ENCODE measurements at places on chromosomes 4 and X. TPM values are rescaled to one million over a fixed set of nuclear protein-coding genes. Genes with fewer than 3 reads are reported as not detected.

DNA sequence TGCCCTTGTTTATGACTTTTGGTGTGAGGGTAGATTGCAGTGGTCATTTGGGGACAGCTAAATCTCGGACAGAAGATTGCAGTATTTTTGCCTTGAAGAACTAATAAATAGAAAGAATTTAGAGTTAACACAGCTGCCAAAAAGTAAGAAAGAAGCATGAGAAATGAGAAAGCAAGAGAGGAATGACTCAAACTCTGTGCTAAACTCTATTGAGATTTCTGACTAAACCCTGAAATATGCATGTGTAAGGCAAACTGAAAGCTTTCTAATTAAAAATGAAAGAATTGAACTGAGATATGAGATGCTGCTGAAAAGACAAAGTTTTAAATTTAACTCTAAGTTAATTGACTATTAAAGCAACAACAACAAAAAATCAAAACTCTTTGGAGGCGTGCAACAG, 791.3 kb downstream of the RAB28 start:
- DNase-seq = no peak

MSMO1 gene
- total RNA-seq = 29.2 TPM

WDR44 gene
- total RNA-seq = 9.2 TPM

DNA sequence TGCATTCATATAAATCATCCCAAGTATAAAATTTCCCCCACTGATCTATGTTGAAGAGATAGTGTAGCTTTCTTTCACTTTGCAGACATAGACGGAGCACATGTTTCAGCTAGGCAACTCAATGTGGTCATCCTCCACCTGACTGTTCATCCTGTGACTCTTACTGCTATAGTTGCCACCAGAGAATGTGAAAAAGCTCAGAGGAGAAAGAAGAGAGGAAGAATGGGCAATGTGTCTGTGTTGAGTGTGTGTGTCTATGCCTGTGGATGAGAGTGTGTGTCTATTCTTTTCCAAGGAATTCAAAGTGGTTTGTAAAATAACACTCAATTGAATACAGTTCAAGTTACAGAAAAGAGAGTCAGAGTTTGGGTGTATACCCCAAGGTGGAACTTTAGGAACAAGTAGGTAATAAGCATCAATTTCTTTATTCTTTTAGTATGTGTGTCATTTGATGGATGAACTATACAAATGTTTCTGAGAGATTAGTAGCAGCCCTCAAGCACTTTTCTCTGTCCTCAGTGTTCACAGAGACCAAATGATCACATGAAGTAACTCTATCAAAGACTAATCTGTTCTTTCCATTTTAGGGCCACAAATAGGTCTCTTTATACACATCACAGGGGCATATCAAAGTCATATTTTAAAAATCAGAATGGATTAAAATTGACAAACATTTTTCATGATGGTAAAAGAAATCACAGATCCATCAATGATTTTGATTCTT, 2.3 kb downstream of the SNCA start:
- no peak for DNase-seq

GRCh38 chrX:2463973-2464676, 36.7 kb downstream of the DHRSX start:
- DNase-seq = no peak
